Thoracic aorta (tissue), 2 donors: ENCODE measurements at places on chromosomes 5 and 9. TPM values are rescaled to one million over a fixed set of nuclear protein-coding genes. Genes with fewer than 3 reads are reported as not detected.

GRCh38 chr5:150111122-150111521 is 24.8 kb upstream of the CSF1R start:
- DNase-seq, result no peak

DNA sequence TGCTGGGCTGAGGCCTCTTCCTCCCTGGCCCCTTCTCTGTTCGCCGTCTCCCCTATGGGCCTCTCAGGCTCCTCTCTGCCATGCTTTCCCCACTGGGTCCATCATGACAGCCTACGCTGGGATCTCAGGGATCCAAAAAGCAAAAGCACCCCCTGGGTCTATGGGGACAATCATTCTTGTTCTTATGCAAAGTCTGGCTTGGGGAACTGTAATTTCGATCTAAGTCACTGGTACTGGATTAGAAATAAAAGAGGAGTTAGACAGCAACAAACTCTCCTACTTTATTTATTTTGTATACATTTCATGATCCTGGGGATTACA is 86.6 kb downstream of the SLC38A9 start:
- no peak for DNase-seq

DNA sequence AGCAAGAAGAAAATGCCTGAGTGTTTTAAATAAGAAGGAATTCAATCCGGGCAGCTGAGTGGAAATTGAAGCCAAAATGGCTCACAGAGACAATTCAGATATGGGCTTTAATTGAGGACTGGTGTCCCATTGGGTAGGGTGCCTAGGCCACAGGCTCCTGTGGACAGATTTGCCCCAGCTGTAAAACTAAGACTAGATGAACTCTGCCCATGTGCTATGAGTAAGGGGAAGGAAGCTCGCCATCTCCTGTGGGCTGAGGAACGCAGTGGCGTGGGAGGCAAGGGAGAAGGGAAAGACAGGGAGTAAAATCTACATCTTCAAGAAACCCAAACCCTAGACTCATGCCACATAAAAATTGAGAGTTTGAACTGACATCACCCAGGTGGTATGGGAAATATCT is 66.1 kb downstream of the KLHL3 start:
- DNase-seq, result no peak

GRCh38 chr5:73153513-73153912 is 19.5 kb upstream of the TMEM174 start:
- DNase-seq, result no peak

DNA sequence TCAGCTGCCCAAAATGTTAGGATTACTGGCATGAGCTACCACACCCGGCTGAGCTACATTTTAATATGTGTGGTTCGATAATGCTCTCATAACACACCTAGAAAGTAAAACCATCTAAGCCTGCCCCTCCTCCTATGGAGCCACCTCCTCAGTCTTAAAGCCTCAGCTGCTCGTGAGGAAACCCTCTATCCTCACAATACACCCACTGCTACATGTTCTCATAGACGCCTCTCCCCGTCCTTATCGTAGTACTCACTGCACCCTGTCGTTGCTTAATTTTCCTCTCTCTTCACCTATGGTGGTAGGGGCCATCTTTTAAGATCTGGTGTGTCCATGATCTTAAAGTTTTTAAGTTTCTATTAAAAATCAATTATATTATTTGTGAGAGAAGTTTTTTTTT is 72.9 kb downstream of the RCL1 start:
- no peak for DNase-seq

DNA sequence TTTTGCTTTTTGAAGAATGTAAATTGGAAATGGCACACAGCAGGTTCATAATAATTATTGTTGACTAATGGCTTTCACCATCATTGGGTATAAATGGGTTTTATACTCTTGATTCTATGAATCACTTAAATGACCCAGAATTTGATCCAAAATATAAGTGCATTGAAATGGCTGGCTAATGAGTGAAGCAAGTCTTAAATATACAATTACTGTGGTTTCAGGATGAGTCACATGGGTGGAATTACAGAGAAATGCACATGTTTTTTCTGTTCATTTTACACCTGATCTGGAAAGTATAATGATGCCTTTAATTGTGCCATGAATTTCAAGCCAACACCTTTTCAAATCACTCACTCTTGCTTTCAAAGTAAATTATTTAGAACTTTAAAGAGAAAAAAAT is 380.8 kb upstream of the CD180 start:
- no peak for DNase-seq

GRCh38 chr9:77802064-77802463 is 153.9 kb upstream of the GNA14 start:
- no peak for DNase-seq

GRCh38 chr9:90945336-90945735 is 143.7 kb downstream of the SYK start:
- no peak for DNase-seq

DNA sequence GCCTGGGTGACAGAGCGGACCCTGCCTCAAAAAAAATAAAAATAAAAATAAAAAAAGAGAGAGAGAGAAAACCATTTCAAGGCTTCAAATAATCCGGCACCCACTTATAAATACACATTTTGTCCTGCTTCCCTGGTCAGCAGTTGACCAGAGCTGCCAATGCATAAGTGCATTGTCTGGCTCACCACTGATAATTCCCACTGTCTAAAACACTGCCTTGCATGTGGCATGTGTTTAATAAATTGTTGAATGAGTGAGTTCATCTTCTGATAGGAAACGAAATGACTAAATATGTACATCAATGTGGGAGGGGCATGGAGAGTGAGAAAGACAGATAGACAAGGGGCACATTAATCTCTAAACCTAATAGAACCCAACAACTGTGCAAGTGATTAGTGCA is 42.9 kb downstream of the MEGF10 start:
- no peak for DNase-seq

GRCh38 chr5:67021521-67021920 is 175.1 kb downstream of the CD180 start:
- no peak for DNase-seq

DNA sequence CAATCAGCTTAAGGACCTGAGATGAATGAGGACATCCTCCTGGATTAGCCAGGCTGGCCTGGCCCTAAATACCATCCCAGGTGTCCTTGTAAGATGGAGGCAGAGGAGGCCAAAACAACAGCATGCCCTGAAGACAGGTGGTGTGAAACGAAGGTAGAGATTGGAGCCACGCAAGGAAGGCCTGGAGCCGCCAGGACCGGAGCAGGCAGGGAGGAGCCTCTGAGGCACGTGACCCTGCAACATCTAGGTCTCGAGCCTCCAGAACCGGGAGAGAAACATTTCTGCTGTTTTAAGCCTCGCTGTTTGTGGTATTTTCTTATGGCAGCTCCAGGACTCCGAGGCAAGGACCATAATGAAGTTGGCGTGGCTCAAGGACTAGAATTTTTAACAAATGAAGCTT is 9.7 kb upstream of the COL5A1 start:
- DNase-seq, result no peak

DNA sequence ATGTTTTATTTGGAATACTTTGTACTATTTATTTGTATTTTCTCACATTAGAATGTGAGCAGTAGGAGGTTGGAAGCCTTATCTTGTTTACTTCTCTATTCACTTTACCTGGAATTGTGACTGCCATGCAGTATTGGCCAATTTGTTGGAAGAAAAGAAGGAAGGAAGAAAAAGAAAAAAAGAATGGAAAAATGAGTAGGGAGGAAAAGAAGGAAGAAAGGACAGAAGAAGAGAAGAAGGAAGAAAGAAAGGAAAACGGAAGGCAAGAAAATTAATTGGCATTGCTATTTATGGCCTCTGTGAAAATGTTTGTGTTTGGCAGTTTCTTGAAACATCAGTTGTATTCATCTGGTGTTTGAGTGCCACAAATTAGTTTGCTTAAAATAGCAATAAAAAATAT is 575.2 kb upstream of the ZNF608 start:
- no peak for DNase-seq

DNA sequence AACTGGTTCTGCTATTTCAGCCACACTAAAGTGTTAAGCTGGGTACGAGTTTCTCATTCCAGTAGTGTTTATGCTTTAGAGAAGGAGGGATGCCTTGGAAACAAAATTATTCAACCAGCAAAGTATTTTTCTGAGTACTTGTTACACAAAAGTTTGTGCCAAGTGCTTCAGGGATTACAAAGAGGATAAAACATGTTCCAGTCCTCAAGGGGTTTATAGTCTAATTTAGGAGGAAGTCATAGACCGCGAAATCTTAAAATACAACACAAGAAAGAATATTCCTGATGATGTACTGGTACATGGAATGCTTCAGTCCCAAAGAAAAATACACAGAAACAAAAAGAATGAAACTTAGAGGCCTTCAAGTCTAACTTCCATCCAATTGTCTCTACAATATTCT is 85.4 kb upstream of the NR4A3 start:
- DNase-seq, result no peak

DNA sequence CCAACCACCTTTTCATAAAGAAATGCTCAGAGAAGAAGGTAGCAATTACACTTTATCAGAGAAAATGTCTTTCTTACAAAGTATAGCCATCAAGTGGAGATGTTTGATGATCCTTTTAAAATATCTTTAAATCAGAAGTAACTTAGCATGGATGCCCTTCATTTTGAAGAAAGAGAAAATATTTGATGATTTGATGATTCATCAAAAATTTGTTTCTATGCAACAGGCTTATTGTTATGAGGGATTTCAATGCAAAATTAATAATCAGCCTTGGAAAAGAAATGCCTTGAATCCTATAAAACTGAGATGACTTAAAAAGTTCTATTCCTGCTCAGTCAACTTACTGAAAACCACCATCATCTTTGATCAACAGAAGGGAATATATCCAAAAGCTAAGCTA is 291.6 kb downstream of the MLLT3 start:
- no peak for DNase-seq

GRCh38 chr9:128992995-128993394 is 35.1 kb downstream of the SH3GLB2 start:
- DNase-seq, result no peak

GRCh38 chr5:159187719-159188118 is 21.6 kb downstream of the RNF145 start:
- no peak for DNase-seq

DNA sequence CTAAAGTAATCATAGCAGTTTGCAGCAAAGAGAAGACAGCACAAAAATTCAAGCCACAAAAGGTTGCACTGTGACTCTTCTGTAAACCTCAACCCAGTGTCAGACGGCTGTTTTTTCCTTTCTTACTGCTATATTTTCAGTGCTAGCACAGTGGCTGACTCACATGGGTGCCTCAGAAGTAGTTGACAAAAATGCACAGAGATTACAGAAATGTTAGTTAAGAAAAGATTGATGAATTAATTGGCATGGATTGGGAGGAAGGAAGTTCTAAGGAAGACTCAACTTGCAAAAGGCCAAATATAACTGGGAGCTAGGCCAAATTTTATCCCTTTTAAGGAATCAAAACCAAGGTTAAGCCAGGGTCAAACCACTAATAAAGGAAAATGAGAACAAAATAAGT is 43.7 kb upstream of the ITGA1 start:
- DNase-seq, result no peak

DNA sequence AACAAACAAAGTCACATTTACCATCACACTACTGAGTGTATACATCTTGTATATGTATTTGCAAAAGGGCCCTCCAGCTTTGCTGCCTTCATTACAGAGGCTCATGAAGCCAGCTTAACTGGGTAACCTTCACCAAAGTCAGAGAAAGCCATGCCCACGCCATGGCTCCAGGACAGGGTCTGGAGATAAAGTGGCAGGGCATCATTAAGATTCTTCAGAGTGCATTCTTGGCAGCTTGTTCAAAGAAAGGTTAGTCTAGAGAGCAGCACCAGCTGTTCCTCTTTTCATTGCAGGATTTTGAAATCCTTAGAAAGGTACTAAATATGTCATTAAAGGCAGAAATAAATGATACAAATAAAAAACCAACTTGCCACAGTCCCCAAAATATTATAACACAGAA is 333.2 kb downstream of the NDUFS4 start:
- DNase-seq, result no peak

- no peak for DNase-seq
These were observed 99.7 kb downstream of the ST8SIA4 start for GRCh38 chr5:100803397-100803796.

DNA sequence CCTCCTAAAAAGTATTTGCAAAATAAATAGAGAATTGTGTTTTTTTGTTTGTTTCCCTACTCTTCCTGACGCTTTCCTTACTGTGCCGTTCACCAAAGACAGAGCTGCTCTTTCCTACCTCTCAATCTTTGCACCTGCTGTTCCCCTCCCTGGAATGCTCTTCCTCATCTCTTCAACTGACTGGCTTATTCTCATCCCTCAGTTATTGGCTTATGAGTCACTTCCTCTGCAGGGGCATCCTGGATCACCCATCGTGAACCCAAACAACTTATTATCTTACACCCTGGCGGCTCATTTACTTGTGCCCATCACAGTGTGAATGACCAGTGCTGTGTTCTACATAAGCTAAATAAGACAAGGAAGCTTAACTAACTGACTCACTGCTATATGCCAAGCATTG is 36.1 kb upstream of the CCNG1 start:
- DNase-seq, result no peak

DNA sequence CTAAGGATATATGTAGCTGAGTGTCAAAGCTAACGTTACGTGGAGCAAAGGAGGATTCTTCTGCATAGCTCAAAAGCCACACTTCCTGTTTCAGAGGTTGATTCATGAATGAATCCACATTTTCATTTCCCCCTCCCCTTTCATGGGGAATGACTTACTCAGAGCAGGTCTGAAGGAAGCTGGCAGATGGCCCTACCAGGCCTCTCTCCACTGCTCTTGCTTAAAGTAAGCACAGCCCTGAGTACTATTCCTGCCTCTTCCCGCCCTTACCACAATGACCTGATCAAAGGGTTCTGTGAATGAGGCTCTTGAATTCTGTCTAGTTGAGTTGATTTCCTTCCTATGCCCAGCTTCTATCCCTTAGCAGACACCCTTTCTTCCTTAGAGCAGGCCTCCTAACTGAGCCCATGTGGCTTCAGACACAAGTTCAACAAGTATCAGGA is 6.3 kb downstream of the IGIP start:
- DNase-seq, result no peak

DNA sequence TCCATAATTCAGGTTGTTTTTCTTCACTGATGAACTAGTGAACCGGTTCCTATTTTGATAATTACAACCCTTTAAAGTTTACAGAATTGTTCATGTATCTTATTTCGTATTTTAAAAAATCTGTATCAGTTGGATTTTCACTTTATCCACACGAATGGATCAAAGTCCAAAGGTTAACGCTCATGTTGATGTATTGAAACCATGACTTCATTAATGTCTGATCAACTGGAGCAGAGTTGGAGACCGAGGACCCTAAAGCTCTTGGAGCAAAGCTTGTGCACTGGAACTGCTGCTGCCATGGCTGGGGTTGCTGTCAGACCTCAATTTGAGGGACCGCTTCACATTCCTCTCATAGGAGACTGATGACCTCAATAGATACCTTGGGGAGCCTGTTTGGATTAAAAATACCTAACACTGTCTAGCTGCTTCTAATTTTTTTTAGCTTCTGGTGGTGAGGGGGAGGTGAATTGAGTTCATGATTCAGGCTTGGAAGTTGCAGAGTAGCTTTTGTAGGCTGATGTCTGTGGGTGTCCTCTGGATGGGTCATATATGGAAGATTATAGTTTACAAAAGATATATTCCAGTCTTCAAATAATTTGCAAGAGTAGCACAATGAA is 45.1 kb downstream of the KIAA1958 start:
- no peak for DNase-seq

LPCAT1 gene
- total RNA-seq, result 54.6 TPM

SEMA5A gene
- 13.3 TPM for total RNA-seq

GPR151 gene
- total RNA-seq, result not detected

AGXT2 gene
- not detected for total RNA-seq

P4HA2 gene
- 47.7 TPM for total RNA-seq

SLC34A3 gene
- total RNA-seq, result 0.54 TPM

CNTNAP3 gene
- 31.8 TPM for total RNA-seq

EIF4EBP3 gene
- total RNA-seq, result 6.0 TPM

ZFP62 gene
- total RNA-seq, result 19.0 TPM

ACOT12 gene
- total RNA-seq, result not detected

KCNV2 gene
- total RNA-seq, result not detected

NR5A1 gene
- total RNA-seq, result not detected
